ENCODE measurements at places on chromosomes 3 and 15.

DNA sequence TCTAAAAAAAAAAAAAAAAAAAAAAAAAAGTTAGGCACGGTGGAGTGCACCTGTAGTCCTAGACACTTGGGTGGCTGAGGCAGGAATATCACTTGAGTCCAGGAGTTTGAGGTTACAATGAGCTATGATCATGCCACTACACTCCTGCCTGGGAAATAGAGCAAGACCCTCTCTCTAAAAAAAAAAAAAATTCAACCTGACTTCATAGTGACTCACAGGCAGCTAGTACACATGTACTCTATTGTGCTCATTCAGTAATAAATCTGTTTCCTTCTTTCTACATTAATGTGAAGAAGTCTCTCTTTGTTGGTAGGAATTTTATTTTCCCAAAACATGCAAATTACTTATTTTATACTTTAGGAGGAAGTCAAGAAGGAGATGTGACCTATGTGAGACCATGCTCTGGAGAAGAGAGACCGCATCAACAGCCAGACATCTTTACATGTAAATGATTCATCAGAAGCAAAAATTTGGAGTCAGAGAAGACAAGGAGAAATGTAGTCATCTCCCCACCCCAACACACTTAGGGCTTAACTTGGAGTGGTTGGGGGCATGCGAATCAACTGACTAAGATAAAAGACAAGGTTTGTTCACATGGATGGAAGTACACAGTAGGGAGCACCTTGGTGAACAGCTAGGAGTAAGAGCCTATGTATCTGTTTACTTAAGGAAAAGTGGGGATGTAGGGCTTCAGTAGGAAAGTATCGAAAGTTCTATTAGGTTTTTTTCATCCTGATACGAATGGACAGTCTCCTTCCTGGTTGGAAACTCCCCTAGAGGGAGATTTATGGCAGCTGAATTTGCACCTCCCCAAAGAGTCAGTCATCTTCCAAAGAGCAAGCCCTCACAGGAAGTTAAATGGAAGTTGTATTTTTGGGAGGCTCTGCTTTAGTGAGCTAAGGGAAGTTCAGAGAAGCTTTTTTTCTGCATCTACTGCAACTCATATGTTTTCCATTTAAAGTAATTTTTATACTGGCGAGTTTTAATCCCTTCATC lies 23.0 kb upstream of the NMD3 start:
- no peak for DNase-seq

DNA sequence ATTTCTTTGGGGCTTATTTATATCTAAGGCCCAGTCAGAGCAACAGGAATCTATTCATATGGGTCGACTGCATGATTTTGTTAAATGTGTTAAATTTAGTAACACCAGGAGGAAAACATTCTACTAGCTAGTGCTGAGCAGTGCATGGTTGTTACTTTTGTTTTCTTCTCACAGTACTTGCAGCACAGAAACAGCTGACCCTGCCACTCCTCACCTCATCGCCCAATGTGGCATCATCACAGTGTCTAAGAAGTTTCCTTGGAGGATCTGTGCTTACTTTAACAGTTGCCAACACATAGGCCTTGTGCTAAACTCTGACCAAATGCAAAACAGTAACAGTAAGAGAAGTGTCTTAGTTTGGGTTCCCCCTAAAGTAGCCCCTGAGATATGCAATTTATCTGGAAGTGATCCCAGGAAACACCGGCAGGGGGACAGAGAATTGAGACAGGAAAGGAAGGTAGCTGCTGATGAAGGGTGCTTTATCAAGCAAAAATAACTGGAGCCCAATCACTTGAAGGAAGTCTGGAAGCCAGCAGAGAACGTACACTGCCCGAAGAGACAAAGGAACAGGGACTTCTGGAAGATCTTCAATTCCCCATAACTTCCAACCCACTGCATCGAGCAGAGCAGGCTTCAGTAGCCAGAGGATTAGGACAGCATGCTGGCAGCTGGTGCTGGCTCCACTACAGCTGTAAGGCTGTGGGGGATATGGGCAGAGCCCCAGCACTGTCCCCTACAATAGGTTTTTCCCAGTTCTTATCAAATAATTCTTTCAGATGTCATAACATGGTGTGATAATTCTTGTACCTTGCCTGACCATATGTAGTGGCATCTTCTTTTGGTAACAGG lies 36.0 kb upstream of the ULK4 start:
- peak; percentile 21 for DNase-seq

DNA sequence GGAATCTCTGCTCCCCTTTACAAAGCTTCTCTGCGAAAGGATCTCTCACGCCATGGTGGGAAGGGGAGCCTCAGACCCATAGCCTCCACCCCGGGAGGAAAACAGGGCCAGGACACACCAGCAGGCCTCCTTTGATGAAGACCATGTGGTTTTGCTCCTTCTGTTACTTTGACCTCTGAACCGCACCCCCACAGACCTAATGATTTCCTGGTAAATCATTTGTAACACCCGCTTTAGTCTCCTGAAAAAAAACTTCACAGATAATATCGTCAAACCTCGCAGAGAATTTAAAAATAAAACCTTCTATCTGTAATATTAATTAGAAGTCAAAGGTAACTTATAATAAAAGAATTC lies 18.3 kb downstream of the CPN2 start:
- no peak for DNase-seq

- no peak for DNase-seq
These were observed 7.8 kb upstream of the SLC6A11 start for GRCh38 chr3:10808130-10808735.

GRCh38 chr15:76648732-76649444 lies 256.3 kb downstream of the SCAPER start:
- DNase-seq, result no peak

GRCh38 chr3:51371943-51372557 lies 13.0 kb upstream of the MANF start:
- peak; percentile 77 for DNase-seq

- DNase-seq, result no peak
These were observed 21.8 kb downstream of the CDCP1 start for GRCh38 chr3:45124352-45124751.

DNA sequence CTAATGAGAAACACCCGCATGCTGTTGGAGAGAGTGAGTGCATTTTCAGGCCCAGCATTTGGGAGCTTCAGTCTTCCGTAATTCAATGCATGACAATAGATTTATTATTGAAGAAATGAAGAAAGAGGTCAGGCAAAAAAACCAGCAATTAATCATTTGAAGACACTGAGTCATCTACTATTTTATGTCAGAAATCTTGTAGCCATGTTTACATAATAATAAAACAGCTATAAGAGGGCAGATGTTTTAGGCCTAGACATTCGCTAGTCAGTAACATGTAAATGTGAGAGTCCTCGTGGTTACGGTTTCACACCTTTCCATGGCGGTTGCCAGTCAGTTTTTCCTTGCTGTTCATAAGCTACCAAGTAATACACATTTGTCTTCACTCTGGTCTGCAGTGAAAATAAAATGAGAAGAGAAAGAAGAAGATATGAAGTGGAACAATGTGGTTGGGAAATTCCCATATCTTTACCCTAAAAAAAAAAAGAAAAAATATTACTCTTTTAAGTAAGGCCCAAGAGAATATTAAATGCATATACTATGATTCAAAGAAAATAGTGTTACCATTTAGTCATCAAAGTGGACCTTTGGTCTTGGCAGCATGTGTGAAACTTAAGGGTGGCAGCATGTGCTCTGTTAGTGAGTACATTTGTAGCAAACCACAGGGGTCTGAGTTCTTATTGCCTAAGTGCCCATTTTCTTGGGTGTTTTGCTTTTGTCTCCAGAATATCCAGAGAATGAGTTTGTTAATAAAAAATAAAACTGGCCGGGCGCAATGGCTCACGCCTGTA lies 140.5 kb upstream of the TBL1XR1 start:
- DNase-seq, result peak; percentile 93

- DNase-seq, result no peak
These were observed 237.9 kb downstream of the ZMAT3 start for GRCh38 chr3:178833695-178834094.

DNA sequence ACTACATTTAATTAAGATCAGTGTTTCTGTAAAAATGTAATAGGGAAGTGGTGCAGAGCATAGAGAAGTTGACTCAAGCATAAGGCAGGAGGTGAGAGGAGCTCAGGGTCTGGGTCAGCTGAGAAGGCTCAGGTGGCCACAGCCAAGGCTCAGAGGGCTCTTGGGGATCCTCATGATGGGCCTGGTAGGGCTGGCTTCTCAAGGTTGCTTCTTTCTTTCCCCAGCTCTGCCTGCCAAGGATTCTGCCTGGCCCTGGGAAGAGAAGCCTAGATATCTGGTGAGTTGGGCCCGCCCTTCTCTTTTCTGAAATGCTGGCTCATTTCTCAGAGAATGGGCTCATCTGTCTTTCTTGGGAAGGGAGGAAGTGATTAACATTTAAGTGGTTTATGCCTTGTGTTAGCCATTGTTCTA lies 6.5 kb downstream of the ZNF589 start:
- DNase-seq, result peak; percentile 31

DNA sequence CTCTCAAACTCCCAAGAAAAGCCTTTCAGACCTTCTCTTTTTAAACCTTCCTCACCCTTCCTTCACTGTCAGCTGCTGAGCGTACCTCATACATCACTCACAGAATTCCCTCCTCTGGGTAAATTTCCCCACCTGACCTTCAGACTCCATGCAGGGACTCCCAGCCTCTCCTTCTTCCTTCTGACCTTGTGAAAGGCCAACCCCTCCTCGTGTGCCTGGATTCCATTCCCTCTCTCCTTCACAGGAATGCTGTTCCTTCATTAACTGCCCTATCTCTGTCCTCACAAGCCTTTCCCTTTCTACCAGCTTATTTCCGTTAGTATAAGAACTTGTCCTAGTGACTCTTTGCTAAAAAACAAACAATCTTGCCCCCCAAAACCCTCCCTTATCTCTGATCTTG lies 69.7 kb upstream of the MME start:
- no peak for DNase-seq

GRCh38 chr15:55937040-55937439 lies 56.4 kb downstream of the NEDD4 start:
- DNase-seq, result no peak

- DNase-seq, result peak; percentile 29
These were observed 985 bp downstream of the TRPC1 start for GRCh38 chr3:142724682-142725356.

DNA sequence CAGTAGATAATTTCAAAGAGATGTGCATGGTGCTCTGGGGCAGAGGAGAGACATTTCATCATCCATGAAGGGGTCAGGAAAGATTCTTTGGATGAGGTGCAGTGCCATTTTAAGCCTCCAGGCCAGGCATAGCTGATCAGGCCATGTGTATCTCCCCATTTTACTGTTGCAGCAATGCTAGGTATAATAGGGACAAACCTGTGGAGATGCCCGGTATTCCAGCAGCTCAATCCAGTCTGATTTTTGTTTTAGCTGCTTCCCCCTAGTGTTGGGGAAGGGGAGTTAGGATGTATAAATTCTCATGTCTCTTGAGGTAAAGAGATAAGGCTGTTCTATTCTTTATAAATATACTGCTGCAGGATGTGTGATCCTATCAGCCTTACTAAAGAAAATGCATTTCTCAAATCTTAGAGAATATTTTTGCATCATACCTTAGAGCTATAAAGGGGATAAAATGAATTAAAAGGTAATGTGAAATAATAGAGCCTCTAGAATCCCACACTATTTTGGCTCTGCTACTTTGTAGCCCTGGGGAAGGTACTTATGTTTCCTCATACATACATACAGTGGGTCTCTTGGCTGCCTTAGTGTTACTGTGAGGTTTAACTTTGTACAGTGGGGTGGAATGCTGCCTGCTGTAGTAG lies 5.2 kb downstream of the CDV3 start:
- DNase-seq, result no peak

- peak; percentile 61 for DNase-seq
These were observed 1.4 kb downstream of the IGF1R start for GRCh38 chr15:98649472-98650416.

GRCh38 chr3:106305882-106306435 lies 437.1 kb upstream of the CBLB start:
- no peak for DNase-seq

- DNase-seq, result no peak
These were observed 71.5 kb downstream of the CD200R1L start for GRCh38 chr3:112775011-112775742.

DNA sequence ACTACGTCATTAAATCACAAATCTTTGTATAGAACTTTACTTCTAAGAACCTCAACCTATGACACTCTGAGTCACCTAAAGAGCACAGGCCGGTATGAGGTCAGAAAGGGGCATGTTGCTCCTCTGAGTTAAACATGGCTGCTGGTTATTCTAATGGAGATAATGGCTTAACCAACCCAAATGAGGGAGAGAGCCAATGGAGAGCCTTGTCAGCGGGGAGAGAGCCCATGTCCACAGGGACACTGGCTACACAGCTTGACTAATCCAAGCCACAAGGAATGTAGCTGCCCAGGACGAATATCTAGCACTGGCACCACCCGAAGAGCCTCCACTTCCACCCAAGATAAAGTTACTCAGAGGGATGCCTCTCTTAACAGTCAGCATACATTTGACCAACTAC lies 77.0 kb upstream of the STAC start:
- DNase-seq, result no peak

- no peak for DNase-seq
These were observed 229.0 kb downstream of the ADAMTS17 start for GRCh38 chr15:100112636-100113305.

DNA sequence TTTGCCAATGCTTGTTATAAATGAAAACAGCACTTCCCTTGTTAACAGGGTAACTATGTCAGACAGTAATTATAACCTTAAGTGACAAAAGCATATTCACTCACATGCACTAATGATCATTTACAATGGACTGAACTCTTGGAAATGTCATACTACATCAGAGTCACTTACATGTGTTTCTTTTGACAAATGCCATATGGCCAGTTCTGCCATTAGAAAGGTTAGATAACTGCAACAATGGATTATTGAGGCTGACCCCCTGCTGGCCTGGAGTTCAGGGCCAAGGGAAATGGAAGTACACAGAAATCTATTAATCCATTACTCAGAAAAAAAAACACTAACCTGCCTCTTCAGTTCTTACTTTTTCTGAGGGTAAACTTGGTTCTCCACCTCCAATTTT lies 313.4 kb downstream of the CNTN3 start:
- DNase-seq, result no peak

GRCh38 chr3:5430701-5431100 lies 243.2 kb downstream of the EDEM1 start:
- no peak for DNase-seq

- DNase-seq, result no peak
These were observed 911.9 kb downstream of the FHIT start for GRCh38 chr3:60339304-60339703.

GRCh38 chr3:183524476-183524875 lies 31.0 kb downstream of the KLHL6 start:
- DNase-seq, result no peak

DNA sequence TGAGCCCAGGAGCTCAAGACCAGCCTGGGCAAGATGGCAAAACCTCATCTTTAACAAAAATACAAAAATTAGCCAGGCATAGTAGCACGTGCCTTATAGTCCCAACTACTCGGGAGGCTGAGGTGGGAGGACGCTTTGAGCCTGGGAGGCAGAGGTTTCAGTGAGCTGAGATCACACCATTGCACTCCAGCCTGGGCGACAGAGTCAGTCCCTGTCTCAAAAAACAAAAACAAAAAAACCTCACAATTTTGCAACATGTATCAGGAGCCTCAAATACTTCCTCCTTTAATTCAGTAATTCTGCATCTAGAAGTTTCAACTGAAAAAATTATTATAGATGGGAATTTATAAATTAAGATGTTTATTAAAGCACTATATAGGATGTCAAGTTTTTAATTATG lies 1.1 kb downstream of the MRPL47 start:
- no peak for DNase-seq
